ENCODE measurements at places on chromosomes 6 and 20.

DNA sequence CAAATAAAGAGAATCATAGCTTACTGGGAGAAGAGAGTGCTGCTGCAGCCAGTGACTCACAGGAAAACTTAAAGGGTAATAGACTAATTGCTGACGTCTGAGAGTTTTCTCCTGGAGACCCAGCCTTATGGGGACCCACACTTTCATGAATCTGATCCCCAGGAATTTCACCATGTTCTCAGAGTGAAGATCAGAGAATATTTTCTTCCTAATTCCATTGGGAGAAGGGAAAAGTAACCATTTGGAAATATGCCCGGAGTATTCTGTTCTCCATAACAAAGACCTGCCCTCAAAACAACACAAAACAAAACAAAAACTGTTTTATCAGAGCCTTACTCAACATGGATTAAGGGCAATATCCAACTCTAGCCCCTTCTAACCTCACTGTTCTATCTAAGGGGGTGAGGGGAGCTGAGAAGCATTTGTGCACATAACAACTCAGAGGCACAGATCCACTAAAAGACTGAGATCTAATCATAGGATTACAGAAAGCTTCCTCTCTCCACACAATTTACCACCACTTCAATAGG lies 168.2 kb upstream of the SSTR4 start:
- no peak for DNase-seq

DNA sequence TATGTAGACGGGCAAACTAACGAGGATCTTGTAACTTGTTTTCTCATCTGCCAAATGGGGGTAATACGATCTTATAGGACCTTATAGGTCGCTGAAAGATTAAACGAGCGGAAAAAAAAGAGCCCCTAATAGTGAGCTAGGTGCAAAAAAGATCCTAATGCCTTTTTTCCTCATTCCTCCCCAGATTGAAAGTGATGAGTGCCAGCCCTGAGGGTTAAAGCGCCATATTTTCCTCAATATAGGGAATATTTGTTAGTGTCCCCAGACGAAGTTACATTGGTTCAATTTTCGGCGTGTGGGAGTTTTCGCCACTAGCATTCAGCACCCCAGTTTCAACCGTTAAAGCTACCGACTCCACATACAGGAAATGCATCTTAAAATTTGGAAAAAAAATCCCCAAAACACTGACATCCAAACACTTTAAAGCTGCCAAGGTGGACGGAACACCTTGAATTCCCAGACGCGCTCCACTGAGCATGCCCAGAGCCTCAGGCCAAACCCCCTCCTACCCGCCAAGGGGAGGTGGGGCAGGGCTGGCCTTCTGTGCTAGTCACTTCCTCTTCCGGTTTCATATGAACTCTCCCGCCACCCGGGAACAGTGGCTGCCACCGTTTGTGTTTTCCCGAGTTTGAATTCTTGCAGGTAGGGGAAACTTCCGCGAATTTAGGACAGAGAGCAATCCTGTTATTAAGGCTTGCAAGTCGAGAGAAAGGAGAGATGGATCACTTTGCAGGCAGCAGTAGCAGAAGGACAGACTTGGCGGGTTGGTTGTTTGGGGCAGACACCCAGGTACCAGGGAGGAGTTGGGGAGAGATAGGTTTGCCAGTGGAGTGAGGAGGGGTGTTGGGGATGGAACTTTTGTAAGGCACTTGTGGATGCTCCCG lies at the start of gene PRIM2:
PRIM2 (plus strand) TSS at position 571 of the 884 bp plus-strand sequence. CDS start 816 bp downstream, outside the sequence.
- peak; percentile 90 for DNase-seq

DNA sequence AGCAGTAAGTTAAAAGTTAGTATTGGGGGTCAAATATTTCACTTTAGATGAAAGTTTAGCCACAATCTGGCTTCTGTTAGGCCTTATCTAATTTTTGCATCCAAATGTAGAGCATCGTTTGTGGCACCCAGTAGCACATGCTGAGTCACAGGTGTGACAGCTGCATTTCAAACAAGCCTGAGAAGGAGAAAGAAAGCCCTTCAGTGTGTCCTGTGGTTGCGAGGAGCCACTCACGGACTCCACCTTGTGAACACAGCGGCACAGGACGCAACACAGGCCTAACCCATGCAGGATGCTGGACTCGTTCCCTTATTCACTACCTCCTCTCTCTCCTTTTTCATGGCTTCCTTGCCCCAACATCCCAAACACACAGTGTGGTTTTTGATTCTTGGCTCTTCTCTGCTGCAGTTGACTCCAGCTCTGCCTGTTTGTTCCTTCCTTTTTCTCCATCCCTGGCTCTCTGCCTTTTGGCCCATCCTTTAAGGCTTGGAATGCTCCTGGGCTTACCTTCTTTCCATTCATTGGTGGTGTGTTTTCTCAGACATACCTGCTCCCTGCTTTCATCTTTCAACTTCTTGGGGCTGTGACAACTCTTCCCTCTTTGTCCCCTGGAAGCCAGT lies 124.2 kb downstream of the SLC16A10 start:
- no peak for DNase-seq

DNA sequence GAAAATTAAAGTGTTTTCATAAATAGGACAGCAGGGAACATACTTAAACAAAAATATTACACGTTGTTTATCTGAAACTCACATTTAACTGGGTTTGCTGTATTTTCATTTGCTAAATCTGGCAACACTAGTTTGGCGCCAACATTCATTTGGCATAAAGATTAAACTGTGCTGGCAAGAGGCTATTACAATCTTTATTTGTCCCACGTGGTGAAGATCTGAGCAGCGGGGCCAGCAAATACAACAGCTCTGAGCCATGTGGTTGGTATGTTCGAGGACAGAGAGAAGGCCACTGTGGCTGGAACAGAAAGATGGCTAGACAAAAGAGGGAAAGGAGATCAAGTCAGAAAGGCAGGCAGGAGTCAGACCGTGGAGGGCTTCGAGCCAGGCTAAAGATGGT lies 234.2 kb downstream of the ZNF217 start:
- DNase-seq: no peak

DNA sequence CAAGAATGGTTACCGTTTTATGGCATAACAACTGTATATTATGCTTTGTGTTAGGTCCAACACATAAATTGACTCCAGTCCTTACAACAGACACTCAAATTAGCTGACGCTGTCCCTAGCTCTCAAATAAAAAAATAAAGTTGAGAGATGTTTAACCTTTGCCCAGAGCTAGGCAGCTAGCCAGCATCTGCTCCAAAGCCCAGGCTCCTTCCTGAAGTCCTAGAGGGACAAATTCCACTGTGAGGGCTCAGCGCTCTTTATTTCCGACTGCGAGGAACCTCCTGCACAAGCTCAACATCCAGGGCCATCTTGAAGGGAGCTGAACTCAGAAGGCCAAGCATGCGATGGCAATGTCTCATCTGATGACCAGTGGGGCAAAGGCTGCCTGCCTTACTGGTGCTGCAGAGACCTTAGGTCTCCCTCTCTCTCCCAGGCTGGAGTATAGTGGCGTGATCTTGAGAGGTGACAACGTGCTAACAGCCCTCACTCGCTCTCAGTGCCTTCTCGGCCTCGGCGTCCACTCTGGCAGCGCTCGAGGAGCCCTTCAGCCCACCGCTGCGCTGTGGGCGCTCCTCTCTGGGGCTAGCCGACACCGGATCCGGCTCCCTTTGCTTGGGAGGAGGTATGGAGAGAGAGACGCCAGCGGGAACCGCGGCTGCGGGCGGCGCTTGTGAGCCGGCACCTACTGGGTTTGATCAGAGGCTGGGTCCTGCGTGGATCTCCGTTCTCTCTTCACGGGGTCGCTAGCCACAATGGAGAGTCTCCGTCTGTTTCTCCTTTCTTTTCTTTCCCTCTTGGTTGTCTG lies 24.7 kb upstream of the GFOD1 start:
- DNase-seq: no peak

DNA sequence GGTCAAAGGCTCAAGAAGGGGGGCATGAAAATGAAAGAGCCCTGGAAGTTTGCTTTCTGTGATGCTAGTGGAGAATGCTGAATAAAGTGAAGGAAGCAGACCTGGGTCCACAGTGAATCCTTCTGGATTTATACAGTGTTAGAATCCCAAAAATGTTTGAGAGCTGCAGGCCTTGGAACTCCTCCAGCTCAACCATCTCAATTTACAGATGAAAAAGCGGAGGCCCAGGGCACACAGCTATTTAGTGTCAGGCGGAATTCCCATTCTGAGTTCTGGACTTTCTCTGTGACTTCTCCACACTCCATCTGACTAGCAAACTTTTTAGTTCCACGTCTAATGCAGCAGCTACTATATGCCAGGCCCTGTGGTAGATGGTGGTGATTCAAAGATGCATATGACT lies 1.5 kb upstream of the PRSS35 start:
- DNase-seq: no peak

GRCh38 chr6:108210556-108210955 lies 44.7 kb downstream of the NR2E1 start:
- DNase-seq: no peak

DNA sequence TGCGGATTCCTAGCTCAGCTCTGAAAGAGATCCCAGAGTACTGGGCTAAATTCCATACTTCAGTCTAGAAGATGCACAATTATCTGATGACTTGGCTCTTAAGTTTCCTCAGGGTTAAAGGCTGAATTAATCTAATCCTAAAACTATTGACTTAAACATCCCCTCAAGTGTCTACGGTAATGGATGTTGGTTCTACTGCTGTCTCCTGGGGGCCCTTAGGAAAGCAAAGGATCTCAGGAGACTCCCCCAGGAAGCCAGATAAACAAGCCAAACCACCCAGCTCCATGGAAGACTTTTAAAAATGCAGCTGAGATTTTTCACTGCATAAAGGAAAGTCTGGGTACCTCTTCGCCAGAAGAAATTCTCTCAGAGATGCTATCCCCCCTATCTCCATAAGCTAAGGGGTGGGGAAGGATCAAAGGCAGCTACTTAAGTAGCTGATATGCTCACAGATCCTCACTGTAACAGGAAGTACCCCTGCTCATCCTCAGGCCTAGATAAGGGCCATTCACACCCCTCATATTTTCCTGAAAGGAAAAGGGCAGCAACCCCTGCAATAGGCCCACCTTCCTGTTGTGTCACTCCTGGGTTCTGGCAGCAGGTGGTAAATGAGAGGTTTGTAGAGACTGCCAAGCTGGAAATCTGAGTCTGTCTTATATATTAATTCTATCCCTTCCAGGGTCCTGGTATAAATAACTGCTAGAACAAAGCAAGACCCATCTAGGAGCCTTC lies 9.3 kb downstream of the NDRG3 start:
- no peak for DNase-seq

DNA sequence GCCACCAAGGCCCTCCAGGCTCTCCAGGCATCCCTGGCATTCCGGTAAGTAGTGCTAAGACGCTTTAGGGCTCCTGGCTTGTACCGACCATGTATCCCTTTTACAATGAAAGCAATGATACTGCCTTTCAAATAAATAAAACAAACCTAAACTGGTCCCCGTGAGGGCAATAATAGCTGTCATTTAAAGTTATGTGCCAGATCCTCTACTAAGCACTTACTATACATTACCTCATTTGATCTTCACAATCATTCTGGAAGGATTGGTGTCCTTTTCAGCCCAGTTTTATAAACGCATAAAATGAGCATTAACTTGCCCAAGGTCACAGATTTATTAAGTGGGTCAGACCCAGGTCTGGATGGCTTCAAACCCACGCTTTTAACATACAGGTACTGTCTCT lies 114.7 kb downstream of the COL9A1 start:
- DNase-seq: no peak

- no peak for DNase-seq
These were observed 1.5 kb downstream of the ROMO1 start for GRCh38 chr20:35700625-35701148.

DNA sequence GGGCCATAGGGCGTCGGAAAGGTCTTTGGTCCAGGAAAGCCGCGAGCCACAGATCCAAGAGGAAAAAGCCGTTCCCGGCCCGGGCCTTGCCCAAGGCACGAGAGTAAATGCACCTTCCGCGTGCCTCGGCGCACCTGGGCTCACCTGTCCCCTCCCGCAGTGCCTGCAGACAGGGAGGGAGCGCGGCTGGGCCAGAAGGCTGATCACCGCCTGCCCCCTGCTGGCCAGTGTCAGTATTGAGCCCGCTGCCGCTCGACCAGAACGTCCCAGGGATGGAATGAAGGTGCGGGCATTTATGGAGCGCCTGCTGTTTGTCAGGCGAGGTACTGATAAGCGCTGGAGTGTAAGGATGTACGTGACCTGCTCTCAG lies 679 bp upstream of the LPIN3 start:
- DNase-seq: peak; percentile 81

GRCh38 chr6:157611406-157611805 lies 211.6 kb upstream of the SNX9 start:
- DNase-seq: no peak

DNA sequence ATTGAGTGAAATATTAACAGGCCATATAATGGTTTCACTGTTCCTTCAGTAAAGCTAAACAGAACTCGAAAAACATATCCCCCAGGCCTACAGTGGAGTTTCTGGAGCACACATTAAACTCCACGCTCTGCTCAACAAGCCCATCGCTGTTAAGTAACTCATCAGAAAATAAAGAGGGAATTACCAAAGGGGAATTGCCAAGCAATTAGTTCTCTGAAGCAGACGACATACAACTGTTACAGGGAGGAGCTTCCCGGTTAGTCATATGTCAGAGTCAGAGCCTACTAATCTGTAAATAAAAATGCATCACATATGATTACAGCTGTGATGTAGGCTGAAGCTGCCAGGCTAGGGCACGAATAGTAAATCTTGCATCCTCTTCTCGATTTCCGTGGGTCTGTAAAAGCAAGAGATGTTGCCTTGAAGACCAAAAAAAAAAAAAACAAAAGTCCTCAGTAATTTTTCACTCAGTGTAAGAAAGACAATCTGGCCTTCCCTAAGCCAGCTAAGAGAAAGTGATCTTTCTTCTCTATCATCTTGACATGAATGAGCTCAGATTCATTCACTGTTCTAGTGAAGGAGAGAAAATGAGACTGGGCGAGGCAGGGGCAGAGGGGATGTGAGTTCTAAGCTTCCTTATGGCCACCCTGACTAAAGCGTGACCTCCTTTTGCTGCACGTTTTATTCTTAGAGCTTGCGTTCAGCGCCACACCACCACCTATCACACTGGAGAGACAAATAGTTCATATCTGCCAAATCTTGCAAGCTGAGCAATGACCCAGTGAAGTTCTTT lies 13.8 kb downstream of the ATXN1 start:
- DNase-seq: no peak

DNA sequence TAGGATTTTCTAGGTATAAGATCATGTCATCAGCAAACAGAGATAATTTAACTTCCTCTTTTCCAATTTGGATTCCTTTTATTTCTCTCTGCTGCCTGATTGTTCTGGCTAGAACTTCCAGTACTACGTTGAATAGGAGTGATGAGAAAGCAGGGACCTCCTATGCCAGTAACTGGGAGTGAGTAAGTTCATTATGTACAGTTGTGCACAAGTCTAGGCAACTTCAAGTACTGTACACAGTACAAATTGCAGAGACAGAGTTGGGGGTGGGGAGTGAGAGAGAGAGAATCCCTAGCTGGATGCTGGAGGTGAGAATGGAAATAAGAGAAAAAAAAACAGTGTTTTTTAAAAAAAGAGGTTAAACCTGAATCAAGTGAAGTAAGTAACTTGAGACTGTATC lies 210.2 kb downstream of the MMUT start:
- no peak for DNase-seq

- DNase-seq: no peak
These were observed 10.0 kb downstream of the ENTPD6 start for GRCh38 chr20:25205277-25206062.

GRCh38 chr20:59575653-59576052 lies 28.7 kb upstream of the PHACTR3 start:
- DNase-seq: no peak
